ENCODE measurements at places on chromosomes 2 and 18. TPM values are rescaled to one million over a fixed set of nuclear protein-coding genes. Genes with fewer than 3 reads are reported as not detected.

DNA sequence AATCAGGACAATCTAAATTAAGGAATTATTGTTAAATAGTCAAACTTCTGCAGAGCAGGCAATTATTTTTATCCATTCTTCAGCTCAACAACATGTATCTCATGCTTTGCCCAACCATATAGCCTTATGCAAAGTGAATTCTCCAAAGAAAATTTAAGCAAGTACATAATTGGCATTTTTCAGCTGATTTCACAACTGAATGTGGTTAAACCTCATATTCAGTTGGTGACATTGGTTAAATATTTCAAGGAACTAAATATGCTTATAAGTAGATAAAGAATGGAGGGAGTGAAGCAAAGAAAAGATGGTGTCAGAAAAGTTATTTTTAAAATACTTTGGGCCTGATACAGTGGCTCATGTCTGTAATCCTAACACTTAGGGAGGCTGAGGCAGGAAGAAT, 816.2 kb downstream of the NRXN1 start:
- H3K4me1 ChIP-seq: no peaks in the 10 kb centered on the region
- H3K4me3 ChIP-seq: no peak overlapping the region
- H3K27ac ChIP-seq: no peak overlapping the region
- peak; percentile 8 for DNase-seq

DNA sequence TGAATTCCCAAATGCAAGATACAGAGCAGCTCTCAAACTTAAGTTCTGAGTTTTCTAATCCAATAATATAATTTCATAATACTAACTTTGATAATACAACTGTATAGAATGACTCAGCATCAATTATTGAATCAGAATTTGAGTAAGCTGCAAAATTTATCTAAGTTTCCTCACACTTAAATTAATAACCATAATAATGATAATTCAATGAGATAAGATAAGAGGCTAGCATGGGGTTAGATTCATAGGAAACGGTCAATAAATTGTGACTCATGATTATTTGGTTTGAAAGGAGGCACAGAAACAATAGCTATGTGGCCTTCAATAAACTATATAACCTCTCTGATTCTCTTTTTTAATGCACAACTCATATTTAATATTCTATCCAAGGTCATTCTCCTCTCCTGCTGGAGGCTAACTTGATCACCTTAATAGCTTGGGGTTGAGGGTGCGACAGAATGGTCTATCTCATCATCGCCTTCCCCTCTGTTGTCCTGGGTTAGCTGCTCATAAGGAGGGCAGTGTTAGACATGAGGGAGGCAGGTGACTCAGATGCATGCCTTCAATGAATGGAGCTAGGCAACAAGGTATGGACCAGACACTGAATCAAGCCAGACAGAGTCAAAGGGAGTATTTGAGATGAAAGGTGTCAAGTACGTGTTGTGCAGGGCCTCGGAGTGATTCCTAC, 36.2 kb upstream of the BMP10 start:
- no peaks in the 10 kb centered on the region for H3K27me3 ChIP-seq
- no peak for DNase-seq
- H3K27ac ChIP-seq: no peak overlapping the region
- no peak overlapping the region for H3K4me3 ChIP-seq

GRCh38 chr2:128442891-128443302, 124.2 kb upstream of the HS6ST1 start:
- H3K4me3 ChIP-seq: no peak overlapping the region
- no peak for DNase-seq
- H3K27ac ChIP-seq: no peak overlapping the region
- H3K27me3 ChIP-seq: no peaks in the 10 kb centered on the region

DNA sequence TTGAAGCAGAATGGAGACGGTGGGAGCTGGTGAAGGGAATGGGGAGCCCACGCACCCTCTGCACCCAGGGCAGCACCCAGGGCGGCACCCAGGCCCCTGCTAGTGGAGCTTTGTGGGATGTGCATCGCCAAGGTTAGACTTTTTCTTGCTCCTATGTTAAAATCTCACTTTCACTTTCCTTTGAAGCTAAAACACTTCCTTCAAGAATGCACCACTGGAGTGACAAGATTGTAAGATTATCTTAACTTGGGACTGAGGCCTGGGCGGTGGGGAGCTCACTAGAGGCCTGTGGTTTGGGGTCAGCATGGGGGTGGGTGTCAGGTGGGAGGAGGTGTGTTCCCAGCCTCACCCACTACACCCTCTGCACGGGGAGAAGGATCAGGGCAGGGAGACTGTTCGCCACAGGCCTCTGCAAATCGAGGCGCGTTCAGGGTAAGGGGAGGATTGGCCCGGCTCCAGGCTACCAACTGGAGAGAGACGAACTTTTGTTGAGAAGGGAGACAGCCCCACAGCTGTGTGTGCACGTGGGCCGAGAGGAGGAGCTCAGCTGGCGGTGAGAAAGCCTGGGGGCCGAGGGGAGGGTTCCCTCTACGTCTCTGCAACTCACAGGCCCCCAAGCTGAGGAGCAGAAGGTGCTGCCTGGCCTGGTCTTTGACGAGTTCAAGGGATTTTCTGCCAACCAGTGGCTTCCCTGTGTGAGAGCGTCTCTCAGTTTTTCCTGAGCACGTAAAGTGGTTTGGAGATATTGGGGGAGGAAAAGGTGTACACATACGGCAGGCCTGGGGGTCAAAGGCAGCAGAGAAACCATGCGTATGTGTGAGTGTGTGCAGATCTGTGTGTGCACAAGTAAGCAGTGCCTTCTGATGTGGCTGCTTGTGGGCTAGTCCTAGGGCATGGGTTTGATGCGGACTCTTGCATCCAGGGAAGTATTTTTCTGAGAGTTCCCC, 147.7 kb downstream of the KLHL29 start:
- no peak overlapping the region for H3K27ac ChIP-seq
- DNase-seq: no peak
- H3K36me3 ChIP-seq: no peaks in the 10 kb centered on the region
- H3K27me3 ChIP-seq: peaks cover 7% of the 10 kb centered on the region
- no peak overlapping the region for H3K4me3 ChIP-seq

The ADRA2B gene
- not detected for total RNA-seq

The EN1 gene
- total RNA-seq: not detected

The NFATC1 gene
- total RNA-seq: 10.6 TPM

The GALNT13 gene
- total RNA-seq: 2.0 TPM

The GBX2 gene
- 1.2 TPM for total RNA-seq

GRCh38 chr2:174331595-174332216, 3.0 kb upstream of the SP9 start:
- H3K4me1 ChIP-seq: peaks cover 15% of the 10 kb centered on the region
- no peaks in the 10 kb centered on the region for H3K36me3 ChIP-seq
- DNase-seq: no peak
- no peak overlapping the region for H3K4me3 ChIP-seq
- H3K27ac ChIP-seq: no peak overlapping the region
- peaks cover 97% of the 10 kb centered on the region for H3K27me3 ChIP-seq

GRCh38 chr18:57947117-57947516, 96.9 kb upstream of the NEDD4L start:
- peaks cover 2% of the 10 kb centered on the region for H3K27me3 ChIP-seq
- DNase-seq: no peak
- no peak overlapping the region for H3K4me3 ChIP-seq
- H3K36me3 ChIP-seq: no peaks in the 10 kb centered on the region

- no peaks in the 10 kb centered on the region for H3K27me3 ChIP-seq
- peaks cover 22% of the 10 kb centered on the region for H3K4me1 ChIP-seq
- H3K36me3 ChIP-seq: no peaks in the 10 kb centered on the region
- H3K4me3 ChIP-seq: no peak overlapping the region
Observed at GRCh38 chr2:207397917-207398655, 131.7 kb upstream of the CREB1 start.

DNA sequence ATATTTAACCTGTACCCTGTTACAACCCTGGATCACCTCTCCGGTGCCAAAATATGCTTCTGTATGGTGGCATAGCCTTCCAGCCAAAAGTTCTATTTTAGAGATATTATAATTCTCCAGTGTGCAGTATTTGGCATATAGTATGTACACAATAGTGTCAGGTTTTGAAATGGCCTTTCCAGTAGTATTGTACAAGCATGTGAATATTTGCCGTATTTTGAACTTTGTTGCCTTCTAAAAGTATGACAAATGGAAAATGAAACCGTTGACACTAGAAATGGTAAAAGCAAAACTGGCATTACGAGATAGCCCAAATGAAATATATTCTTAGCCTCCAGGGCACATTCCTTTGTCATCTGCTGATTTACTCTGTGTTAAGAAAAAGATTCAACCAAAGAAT, 431.2 kb downstream of the LRP1B start:
- no peaks in the 10 kb centered on the region for H3K4me1 ChIP-seq
- no peak overlapping the region for H3K4me3 ChIP-seq
- no peaks in the 10 kb centered on the region for H3K36me3 ChIP-seq
- DNase-seq: no peak
- H3K27ac ChIP-seq: no peak overlapping the region
- H3K27me3 ChIP-seq: no peaks in the 10 kb centered on the region

GRCh38 chr2:26566081-26566375, 75.1 kb downstream of the CIB4 start:
- DNase-seq: no peak
- H3K36me3 ChIP-seq: no peaks in the 10 kb centered on the region
- no peak overlapping the region for H3K27ac ChIP-seq

- no peaks in the 10 kb centered on the region for H3K4me1 ChIP-seq
- H3K27ac ChIP-seq: no peak overlapping the region
- DNase-seq: no peak
- H3K27me3 ChIP-seq: no peaks in the 10 kb centered on the region
- no peak overlapping the region for H3K4me3 ChIP-seq
- no peaks in the 10 kb centered on the region for H3K36me3 ChIP-seq
Observed at GRCh38 chr18:25672490-25672889, 320.5 kb upstream of the ZNF521 start.

DNA sequence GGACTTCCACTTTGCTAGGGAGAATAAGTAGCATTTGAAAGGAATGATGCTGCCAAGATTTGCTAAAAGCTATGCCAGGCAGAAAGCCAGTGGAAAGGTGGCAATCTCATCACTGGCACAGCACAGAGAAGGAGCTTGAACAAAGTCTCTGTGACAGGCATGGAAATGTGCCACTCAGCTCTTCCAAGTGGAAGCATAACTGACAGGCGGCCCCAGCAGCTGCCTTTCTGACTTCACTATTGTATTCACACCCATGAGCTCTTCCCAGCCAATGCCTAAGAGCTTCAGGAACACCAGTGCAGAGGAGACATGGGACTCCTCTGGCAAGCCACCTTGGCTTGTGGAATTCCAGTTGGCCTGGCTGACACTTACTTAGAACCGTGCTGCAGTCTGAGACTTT, 134.6 kb upstream of the REG3G start:
- H3K36me3 ChIP-seq: no peaks in the 10 kb centered on the region
- H3K4me3 ChIP-seq: no peak overlapping the region

Measured in astrocyte (in vitro differentiated cells and primary cell).